ENCODE measurements at places on chromosomes 1 and 21.

- DNase-seq: peak; percentile 80
Measured at GRCh38 chr1:47894410-47895278, 102.5 kb downstream of the TRABD2B start.

DNA sequence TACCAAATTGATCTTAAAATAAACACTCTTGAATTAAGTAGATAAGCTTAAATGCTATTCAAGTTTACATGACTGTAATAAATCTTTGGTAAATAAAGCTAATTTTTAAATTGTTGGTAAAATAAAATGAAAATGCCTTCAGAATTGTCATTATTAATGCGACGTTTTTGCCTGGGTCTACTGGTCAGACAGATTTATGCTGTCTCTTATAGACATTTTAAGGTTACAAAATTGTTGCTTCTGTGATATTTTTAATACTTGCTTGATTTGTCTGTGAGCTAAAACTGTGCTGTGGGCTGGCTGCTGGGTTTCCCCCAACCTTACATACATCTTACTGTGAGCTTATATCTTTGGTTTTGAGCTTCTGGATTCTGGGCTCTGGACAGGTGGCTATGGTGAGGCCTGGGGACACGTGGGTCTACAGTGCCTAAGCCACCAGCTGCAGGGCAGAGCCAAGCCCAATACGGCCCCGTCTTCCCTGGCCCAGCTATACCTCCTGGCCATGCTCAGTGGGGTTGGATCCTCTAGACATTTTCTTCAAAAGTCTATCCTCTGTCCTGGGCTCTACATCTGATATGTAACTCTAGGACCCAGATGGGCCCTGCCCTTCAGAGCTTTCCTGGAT is 81.4 kb downstream of the ETS2 start:
- no peak for DNase-seq

GRCh38 chr1:209536843-209537242 is 46.7 kb upstream of the CAMK1G start:
- no peak for DNase-seq

DNA sequence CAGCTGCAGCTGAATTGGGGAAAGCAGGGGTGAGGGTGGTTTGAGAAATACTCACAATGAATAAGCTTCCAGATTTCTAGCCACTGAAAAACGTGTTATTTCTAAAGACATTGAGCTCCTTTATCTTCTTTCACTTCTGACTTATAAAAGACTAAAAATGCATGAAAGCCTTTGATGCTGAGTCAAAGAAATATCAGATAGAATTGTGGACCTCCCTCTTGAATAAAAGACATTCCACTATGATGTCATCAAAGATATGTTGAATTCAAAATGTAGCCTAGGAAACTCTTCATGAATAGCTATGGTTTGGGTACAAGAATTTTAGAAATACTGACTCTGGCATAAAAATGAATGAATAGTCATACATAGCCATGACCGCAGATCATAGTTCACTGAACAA is 44.7 kb upstream of the COL24A1 start:
- no peak for DNase-seq

DNA sequence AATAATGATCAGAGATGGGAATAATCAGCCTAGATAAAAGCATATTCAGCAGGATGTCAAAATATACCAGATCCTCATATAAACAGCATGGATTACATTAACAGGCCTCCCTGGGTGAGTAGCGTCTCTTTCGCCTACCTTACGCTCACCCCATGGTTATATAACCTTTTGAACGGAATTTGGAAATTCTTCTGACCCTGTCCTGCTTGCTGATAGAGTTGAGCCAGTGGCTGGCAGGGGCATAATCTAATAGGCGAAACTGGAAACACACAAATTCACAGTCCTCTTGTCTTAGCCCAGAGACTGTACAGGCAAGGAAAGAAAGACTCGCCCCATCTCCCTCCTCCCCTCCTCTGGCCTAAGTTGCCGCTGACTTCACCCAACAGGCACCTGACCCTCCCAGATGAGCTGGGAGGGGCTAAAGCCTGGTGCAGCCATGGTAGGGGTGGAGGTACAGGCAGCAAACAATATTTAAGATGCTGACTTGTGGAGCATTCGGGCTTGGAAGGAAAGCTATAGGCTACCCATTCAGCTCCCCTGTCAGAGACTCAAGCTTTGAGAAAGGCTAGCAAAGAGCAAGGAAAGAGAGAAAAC is at the start of gene ANGPTL7:
TSS of gene ANGPTL7 (plus strand) at position 498 of the 594 bp plus-strand sequence. CDS start 225 bp downstream, outside the sequence.
- no peak for DNase-seq

- no peak for DNase-seq
Measured at GRCh38 chr1:42736571-42737200, 3.4 kb downstream of the CLDN19 start.

- DNase-seq: no peak
Measured at GRCh38 chr1:112462953-112463279, 45.8 kb upstream of the WNT2B start.

DNA sequence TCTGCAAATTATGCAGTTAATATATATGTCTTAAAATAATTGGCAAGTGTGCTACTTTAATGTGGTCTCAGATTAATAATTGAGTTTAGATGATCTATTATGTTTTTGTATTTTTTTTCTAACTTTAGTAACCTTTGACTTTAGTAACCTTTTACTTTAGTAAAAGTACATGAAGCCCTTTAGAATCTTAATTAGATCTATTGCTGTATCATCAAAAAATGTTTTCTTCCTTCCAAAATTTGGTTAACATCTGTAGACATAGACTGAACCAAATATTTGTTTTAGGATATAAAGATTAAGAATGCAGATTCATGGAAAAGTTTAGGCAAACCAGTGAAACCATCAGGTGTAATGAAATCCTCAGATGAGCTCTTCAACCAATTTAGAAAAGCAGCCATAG is 25.7 kb upstream of the EPHX4 start:
- no peak for DNase-seq

GRCh38 chr21:17784180-17784598 is 35.0 kb downstream of the C21orf91 start:
- DNase-seq: no peak

DNA sequence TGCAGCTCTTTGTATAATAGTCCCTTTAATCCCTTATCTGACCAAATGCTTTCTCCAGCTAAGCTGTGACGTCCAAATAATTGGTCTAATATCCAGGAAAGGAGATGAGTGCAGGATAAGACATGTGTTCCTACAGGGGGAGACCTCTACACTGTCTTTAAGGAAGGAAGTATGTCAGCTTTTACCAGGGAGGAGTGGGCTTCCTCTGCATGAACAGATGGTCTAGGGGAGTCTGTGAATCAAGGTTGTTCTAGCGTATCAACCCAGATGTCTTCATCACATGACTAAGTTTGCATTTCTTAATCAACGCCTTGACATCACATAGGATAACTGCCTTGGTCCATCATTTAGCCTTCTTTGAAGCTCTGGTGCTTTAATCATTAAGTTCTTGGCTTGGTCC is 528.2 kb downstream of the MRPL39 start:
- DNase-seq: no peak

DNA sequence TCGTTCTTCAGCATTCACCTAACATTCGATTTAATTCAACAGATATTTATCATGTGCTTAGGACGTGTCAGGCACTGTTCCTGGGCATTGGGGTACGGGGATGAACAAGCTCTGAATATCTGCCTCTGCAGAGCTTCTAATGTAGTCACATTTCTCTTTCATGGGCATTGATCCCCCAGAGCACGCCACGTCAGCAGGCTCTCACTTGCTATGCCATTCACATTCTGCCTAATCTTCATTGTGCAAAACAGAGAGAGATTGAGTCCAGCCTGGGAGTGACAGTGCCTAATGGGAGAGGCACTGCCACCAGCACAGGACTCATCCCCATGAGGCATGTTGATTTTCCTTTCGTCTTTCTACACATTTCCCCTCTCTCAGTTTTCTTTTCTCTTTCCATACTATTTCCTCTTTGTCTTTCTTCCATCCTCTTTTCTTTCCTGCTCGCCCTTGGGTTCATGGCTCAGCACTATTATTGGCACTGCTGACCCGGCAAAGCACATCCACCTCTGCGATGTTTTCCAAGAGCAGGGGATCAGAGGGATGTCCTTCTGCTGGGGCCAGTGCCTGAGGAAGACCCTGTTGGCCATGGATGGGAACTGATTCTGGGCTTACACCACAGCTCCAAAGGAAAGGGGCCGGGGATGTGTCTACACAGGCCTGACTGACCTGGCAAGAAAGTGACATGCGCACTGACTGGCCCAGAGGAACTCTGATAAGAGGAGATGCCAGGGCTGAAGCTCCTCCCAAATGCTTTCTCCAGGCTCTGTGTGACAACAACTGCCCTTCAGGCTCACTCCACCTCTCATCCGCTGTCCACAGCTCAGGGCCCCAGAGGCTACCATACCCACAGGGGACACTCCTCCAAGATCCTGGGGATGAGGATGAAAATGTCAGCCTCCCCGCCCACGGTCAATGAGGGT is 195.9 kb downstream of the TOMM20 start:
- DNase-seq: no peak

GRCh38 chr1:151533870-151534269 is 6.2 kb upstream of the TUFT1 start:
- no peak for DNase-seq

- DNase-seq: no peak
Measured at GRCh38 chr1:74715236-74715502, 17.7 kb downstream of the CRYZ start.

GRCh38 chr1:111618081-111618480 is 1.5 kb upstream of the RAP1A start:
- no peak for DNase-seq

DNA sequence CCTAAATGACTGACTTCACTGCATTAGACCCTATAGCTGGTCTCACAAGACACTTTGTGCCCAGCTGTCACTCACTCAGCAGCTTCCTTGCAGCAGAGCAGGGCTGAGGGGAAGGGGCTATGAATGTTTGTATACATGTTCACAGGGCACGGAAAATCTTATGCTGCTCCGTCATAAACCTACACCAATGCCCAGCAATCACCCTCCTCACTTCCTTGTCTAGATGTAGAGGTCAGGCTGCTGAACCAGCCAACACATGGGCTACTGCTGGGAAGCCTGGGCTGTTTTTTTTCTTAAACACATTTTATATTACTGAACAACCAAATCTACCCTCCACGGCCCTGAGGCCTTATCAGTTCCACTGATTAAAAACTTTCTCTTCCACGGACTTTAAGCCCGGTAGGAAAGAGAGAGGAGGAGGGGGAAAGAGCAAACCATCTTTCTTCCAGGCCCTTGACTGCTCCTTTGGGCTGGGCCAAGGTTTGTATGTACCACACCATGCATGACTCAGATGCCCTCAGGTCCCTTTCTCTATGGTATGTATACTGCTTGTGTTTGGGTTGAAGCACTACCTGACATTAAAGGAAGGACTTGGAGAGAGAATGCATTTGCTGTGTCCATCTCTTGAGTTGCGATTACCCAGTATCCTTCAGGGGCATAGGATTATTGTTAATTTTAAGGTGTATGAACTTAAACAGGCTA is 12.7 kb downstream of the MTFR1L start:
- DNase-seq: no peak

DNA sequence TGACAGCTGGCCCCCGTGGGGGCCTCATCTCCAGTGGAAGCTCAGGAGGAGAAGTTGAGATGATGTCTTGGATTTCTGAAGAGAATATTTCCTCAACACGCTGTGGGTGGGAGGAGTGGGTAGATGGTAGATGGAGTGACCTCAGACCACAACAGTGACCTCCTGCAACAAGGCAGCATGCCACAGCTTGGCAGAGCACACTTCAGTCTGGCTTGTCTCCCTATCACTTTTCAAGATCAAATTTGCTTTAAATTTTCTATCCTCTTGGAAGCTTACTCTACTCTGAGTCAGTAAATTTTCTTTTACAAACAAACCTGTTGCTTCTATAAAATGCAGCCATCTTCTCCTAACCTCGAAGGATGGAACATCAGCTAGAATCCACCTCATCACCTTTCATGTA is 59.7 kb downstream of the NTPCR start:
- DNase-seq: no peak

DNA sequence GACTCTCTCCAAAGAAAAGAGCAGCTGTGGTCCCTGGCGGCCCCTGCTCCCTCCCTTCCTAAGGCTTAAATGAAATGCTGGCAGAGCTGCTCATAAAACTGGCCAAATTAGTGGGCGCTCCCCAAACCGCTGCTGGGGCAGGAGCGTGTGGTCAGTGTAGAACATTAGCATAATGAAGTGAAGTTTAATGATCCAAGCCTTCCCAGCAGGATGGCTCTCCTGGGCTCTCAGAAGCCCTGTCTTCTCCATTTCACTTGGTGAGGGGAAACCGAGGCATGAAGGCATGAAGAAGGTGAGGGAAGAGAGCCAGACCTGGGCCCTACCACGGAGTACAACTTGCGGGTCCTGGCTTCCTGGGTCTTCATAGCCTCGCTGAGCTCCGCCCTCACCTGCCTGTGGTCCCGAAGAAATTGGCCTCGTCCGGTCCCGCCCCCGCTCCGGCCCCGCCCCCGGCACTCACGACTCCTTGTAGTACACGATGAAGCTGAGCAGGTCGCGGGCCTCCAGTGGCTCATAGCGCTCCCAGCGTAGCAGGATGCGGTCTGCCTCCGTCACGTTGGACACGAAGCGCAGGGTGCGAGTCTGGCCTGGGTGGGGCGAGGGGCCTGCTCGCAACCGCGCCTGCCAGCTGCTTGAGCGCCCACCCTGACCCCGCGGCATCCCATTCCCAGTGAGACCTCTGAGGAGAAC is 10.3 kb downstream of the INSRR start:
- no peak for DNase-seq

- no peak for DNase-seq
Measured at GRCh38 chr1:205294934-205295333, 26.6 kb downstream of the NUAK2 start.

Data from breast epithelium (tissue), 4 donors.